ENCODE measurements at places on chromosomes 2 and 18.

DNA sequence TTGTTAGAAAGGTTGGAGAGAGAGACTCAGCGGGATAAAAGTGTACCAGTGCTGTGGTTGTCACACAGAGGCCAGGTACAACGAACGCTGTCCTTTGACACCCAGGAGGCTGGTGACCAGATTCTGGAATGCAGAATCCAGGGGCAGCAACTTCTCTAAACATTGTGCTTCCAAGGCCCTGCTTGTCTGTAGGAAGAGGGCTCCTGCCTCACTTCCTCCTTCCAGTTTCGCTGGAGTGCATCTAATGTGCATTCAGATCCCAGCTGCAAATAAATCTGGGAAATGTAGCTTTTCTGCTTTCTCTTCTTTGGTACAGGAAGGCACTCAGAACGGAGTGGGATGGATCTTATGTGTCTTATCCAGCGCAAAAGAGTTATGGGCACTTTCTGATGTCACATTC, 171.8 kb upstream of the ATP5MC3 start:
- DNase-seq: no peak

GRCh38 chr2:12684471-12684936, 32.2 kb upstream of the TRIB2 start:
- DNase-seq: no peak

DNA sequence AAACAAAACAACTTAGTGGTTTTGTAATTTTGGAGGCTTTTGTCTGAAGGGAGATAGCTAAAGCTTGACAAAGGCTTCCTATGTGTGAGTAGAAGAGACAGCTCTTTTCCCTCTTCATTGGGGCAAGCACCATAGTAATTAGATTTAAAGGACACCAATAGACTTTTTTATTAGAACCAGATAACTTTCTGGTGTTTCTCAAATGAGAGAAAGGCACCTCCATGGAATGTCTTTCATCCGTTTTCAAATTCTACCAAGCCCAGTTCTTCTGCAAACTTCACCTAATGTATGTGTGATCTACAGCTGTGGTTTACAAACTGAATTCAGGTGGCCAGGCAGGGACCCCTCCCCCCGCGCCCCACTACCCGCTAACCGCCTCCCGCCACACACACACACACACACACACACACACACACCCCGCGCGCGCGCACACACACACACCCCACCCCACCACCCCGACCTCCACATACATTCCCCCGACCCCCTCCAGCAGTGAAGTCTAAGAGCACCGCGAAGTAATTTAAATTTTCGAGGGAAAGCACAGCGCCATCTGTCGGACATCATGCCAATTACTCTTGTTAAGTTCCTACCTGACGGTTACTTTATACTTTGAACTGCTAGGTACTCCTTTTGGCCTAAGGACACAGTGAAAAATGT, 31.6 kb upstream of the PPP1R1C start:
- DNase-seq: peak; percentile 33

- no peak for DNase-seq
Observed at GRCh38 chr2:48586433-48586832, 31.2 kb upstream of the GTF2A1L start.

DNA sequence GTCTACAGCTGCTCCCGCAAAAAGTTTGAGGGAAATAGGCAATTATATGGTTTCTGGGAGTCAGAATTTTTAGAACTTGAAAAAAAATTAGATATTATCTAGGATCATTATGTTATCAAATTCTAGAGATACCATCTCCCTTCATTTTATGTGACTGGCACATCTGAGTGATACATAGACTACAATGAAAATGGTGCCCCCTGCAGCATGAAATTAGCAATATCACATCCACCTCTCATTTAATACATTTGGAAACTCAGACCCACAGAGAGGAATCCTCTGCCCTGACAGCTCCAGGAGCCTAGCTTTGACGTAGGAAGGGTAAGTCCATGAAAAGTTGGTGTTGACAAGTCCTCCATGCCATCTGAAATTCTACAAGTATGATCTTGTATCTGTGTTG, 381.6 kb downstream of the SUCLG1 start:
- no peak for DNase-seq

- no peak for DNase-seq
Observed at GRCh38 chr2:138239902-138240491, 261.6 kb upstream of the SPOPL start.

GRCh38 chr2:237341872-237342271, 72.1 kb downstream of the COL6A3 start:
- no peak for DNase-seq

DNA sequence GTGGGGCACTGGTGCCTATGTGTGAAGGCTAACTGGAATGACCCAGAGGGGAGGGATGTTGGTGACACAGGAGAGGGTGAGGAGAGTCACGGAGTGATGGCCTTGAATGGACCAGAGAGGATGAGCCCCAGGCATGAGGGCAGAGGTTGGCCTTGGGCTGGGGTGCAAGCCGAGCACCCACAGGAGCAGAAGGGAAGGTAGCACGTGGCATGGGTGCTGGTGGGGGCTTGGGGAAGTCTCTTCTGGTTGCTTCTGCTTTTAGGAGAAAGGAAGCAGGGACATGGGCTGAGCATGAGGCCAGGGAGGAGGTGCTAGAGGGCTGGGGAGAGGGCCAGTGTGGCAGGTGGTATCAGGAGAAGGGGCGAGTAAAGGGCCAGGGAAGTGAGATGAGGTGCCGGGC, 183.8 kb downstream of the DYSF start:
- no peak for DNase-seq

DNA sequence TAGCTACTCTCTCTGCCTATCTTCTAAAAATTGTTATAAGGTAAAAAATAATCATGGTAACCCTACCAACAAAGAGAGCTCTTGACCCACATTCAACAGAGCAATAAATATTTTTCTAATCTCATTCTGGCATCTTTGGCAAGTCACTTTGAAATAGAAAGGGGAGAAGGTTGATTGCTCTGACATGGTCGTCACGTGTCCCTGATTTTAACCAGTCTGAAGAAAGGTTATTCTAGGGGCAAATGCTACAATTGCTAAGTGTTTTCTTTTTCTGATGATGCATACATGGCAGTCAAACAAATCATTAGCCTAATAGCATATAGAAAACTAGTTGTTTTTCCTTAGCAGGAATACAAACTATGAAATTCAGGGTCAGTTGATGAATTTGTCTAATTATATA, 153.3 kb upstream of the MAP3K20 start:
- DNase-seq: no peak

GRCh38 chr2:96103761-96104486, 12.4 kb downstream of the ADRA2B start:
- no peak for DNase-seq

DNA sequence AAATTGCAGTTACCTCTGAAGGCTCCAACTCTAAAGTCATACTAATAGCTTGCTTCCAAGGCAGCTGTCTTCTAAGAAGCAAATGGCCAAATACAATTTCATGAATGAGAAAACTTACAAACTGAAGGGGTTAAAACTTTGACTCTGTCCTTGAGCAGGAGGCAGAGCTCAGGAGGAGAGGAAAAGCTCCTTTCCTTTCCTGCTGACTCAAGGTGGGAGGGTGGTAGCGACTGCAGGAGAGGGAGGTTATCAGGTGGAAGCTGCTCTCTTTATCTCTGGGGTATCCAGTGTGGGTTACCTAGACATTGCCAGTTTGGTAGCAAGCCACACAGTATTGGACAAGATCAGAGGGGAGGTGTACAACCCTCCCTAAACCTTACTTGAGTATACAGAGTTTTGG, 2.7 kb upstream of the EFEMP1 start:
- DNase-seq: no peak

DNA sequence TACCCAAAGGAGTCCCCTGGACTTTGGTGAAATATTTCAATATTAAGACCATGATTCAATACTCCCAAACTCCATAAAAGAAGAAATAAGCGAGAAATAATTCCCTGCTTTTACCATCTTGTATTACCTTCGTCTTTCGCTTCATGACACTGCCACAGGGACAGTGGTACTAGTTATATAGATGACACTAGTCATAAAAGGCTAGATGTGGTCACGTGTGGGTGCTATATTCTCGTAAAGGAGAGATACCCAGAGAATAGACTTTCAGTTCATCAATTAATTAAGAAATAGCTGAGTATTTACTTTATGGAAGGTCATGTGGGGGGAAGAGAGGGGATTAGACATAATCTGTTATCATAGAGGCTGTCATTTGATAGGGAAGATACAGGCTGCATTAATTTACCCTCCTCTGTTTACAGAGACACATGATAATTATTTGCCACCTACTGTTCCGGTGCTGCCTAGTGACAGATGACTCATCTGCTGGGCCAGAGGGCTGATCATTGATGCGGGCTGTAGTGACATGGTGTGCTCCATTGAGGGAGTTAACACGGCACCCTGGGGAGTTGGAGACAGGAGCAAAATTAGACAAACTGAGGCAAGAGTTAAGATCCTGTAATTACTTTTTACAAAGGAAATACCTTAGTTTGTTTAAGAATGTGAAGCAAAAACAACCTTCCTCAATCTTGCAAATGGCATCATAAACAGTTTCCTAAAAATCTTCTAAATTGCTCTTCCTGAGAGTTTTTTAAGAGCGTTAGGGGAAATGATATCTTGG, 78.2 kb upstream of the ITGB6 start:
- DNase-seq: no peak

DNA sequence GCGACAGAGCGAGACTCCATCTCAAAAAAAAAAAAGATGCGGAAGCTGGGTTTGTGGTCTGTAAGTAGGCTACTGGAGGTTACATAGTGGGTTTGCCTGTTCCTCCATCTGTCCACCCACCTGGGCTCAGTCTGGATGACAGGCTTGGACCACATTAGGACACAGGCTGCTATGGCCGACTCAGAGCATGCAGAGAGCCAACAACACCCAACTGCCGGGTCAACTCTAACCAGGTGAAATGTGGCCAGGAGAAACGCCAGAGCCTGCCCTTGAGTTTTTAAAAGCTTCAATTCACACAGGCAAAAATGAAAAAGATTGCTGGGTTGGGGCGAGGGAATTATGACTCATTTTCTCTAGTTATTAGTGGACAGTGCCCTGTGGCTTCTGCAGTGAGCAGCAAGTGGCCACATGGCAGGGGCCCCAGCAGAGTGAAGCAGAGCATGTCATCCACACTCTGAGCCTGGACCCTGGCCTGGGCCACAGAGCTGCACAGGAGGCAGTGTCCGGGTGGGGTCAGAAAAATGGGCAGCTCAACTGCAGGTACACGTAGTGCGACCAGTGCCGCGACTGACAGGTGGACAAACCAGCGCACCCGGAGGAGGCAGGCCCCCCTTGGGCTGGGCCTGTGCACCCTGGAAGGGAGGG, 67.4 kb downstream of the BIN1 start:
- DNase-seq: no peak

Measured in inflammatory macrophage treated with lipopolysaccharide for 1 hour (primary cell).